Activated T-helper 1 cell treated with anti-CD3 and anti-CD28 coated beads, Interleukin-12 subunit alpha, Interleukin-12 subunit beta, Interleukin-2, Interleukin-4 antibody, amounts not matched to agents 30 ng/mL and 10 ng/mL and 1 ng/mL, durations not matched to agents 14 hours and 24 hours and 36 hours (primary cell): ENCODE measurements at places on chromosomes 2 and 18. TPM values are rescaled to one million over a fixed set of nuclear protein-coding genes. Genes with fewer than 3 reads are reported as not detected.

RAPH1 gene
- 4.2 and 4.6 TPM in 2 replicates for total RNA-seq

MC4R gene
- not detected in 2 replicates for total RNA-seq

IHH gene
- total RNA-seq: not detected in 2 replicates

SFTPB gene
- not detected in 2 replicates for total RNA-seq

DCDC2C gene
- total RNA-seq: not detected in 2 replicates

SCYGR4 gene
- not detected in 2 replicates for total RNA-seq

ABI2 gene
- 31.4 and 32.3 TPM in 2 replicates for total RNA-seq

PPIG gene
- 54.2 and 56.3 TPM in 2 replicates for total RNA-seq

TUBA3D gene
- not detected in 2 replicates for total RNA-seq

HRH4 gene
- total RNA-seq: 1.7 and 1.9 TPM in 2 replicates

TUBB8B gene
- not detected in 2 replicates for total RNA-seq

ERFE gene
- total RNA-seq: 0.20 TPM in 1 of 2 replicates, not detected in the other

SPEG gene
- total RNA-seq: 0.13 TPM in 1 of 2 replicates, not detected in the other

IL1R1 gene
- total RNA-seq: 1.5 and 2.4 TPM in 2 replicates

FSHR gene
- not detected in 2 replicates for total RNA-seq

NT5DC4 gene
- not detected in 2 replicates for total RNA-seq

WDR43 gene
- 188 and 190 TPM in 2 replicates for total RNA-seq

SCN2A gene
- total RNA-seq: not detected in 2 replicates

ANKRD36 gene
- total RNA-seq: 36.7 and 41.9 TPM in 2 replicates

COL6A3 gene
- total RNA-seq: 13.1 and 15.5 TPM in 2 replicates

CD8B gene
- 0.86 and 1.5 TPM in 2 replicates for total RNA-seq

KCNG2 gene
- total RNA-seq: not detected in 2 replicates

MAPK4 gene
- not detected in 2 replicates for total RNA-seq

SPHKAP gene
- not detected in 2 replicates for total RNA-seq

FIGN gene
- not detected in 2 replicates for total RNA-seq

COL3A1 gene
- total RNA-seq: 0.13 TPM in 1 of 2 replicates, not detected in the other

FAM136A gene
- total RNA-seq: 88.9 and 89.1 TPM in 2 replicates

MALL gene
- total RNA-seq: 0.31 and 0.47 TPM in 2 replicates

UGT1A8 gene
- total RNA-seq: not detected in 2 replicates

KHK gene
- 12.2 and 12.4 TPM in 2 replicates for total RNA-seq

PTPRM gene
- 10.4 and 10.7 TPM in 2 replicates for total RNA-seq

RUFY4 gene
- 0.64 and 0.67 TPM in 2 replicates for total RNA-seq

LDLRAD4 gene
- total RNA-seq: 34.5 and 35.2 TPM in 2 replicates

LYPD6 gene
- total RNA-seq: not detected in 2 replicates

HOXD4 gene
- not detected in 2 replicates for total RNA-seq

COL4A3 gene
- not detected in 2 replicates for total RNA-seq

CAVIN2 gene
- not detected in 2 replicates for total RNA-seq

CFC1B gene
- not detected in 2 replicates for total RNA-seq

ITPRIPL1 gene
- total RNA-seq: 52.1 and 54.5 TPM in 2 replicates

HOXD10 gene
- not detected in 2 replicates for total RNA-seq

SLC39A10 gene
- 32.4 and 32.5 TPM in 2 replicates for total RNA-seq

ST8SIA5 gene
- total RNA-seq: not detected in 2 replicates

SP140L gene
- total RNA-seq: 57.4 and 57.8 TPM in 2 replicates

ABCG8 gene
- 0.13 TPM in 1 of 2 replicates, not detected in the other for total RNA-seq

PAX8 gene
- total RNA-seq: 0.70 and 1.6 TPM in 2 replicates
